AG08395 (cell line): ENCODE measurements at places on chromosomes 7 and 10.

DNA sequence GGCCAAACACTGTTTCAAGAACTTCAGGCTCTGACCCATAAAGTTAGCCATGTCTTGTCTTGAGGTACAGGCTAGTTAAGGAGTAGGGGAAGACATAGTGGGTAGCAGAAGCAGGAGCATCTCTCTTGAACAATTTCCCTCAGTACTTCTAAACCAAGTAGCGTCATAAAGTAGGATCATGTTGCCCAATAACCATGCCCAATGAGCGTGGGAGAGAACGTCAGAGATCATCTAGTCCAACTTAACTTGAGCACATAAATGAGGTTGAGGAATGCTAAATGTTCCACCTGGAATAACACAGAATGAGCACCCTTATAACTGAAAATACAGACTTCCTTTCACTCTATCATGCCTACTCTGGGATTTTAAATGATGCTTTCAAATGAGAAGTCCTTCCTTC, 134.9 kb downstream of the AOAH start:
- no peak for DNase-seq

DNA sequence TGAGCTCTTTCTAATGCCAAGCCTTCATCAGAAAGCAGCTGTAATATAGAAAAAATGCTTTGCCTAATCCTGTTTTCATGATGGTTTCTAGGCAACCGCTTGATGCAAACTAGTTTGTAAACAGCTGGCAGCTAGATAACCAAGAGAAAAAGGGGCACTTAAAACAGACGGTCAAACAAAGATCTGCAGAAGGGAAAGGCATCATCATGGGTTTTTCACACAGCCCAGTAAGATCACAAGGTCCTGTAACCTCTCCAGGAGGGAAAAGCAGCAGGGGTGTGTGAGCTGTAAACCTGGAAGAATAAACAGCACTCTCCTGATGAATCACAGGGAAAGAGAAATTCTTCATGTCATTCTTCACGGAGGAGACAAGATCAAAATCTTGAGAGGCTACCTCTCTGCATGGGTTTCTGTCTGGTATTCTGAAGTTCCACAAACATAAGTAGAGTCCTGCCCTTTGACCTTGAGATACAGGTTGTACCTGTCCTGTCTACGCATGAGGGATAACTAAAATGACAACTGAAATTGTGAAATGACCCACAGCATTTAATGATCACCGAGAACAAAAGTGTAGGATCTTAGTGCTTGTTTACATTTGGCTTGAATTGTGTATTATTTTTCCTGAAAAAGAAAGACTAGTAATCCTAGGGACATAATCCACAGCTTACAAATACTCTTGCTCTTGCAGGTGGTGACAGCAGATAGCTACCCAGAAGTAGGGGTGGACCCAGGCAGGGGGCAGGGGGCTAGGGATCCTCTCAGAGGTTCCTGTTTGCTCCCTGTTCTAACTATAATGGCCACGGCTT, 48.0 kb downstream of the CREB3L2 start:
- DNase-seq: peak; percentile 58

DNA sequence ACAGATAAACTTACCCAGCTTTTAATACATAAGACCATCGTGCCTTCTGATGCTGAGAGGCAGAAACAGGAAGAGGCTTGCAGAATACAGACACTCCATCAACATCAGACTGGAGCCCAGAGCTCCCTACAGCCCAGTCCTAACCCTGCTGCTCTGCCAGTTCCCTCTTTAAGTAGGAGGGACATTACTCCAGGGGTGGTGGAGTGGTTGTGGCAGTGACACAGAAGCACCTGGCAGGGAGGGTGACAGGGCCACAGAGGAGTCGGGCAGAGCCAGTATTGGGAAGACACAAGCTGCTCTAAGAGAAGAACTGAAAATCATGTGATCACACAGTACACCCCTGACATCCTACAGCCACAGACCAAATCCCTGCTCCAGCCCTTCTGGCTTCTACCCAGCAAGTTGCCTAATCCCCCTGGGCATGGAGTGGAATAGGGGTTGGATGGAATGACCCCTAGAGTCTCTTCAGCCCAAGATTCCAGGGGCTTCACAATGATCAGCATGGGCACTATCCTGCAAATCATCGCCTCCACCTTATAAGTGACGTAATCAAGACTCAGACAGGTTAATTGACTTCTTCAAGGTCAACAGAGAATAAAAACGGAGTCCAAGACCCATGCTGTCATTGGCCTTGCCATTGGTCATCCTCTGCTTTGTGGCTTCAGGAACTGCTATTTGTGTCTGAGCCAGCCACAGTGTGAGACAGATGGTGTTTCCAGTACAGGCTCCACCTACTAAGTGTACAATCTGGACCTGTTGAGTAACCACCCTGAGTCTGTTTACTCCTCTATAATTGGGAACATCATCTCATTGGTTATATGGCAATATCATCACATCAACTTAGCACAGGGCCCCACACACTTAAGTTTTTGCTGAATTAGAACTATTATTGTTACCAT, 61.1 kb upstream of the ZMIZ1 start:
- DNase-seq: peak; percentile 62

DNA sequence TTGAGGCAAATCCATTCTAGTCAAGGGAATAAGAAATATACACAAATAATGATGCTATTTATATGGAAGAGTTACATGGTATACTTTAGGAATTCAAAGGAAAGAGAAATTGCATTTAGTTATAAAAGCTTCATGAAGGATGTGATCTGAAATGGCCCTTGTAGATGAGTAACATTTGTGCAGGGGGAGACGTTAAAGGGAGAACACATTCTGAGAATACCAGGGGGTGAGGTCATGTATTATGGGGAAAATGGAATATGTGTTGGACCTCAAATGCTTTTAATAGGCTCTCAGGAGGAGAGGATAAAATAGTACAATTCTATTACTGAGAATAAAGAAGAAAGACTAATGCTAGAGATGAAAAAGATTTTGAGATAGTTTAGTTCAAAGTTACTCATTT, 122.5 kb upstream of the NOBOX start:
- DNase-seq: no peak

DNA sequence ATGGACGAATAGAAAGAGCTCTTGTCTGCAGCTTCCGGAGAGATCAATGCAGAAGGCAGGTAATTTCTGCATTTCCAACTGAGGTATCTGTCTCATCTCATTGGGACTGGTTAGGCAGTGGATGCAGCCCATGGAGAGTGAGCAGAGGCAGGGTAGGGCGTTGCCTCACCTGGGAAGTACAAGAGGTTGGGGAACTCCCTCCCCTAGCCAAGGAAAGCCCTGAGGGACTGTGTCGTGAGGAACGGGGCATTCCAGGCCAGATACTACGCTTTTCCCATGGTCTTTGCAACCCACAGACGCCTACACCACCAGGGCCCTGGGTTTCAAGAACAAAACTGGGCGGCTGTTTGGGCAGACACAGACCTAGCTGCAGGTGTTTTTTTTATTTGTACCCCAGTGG, 186.3 kb downstream of the ETV1 start:
- DNase-seq: no peak

DNA sequence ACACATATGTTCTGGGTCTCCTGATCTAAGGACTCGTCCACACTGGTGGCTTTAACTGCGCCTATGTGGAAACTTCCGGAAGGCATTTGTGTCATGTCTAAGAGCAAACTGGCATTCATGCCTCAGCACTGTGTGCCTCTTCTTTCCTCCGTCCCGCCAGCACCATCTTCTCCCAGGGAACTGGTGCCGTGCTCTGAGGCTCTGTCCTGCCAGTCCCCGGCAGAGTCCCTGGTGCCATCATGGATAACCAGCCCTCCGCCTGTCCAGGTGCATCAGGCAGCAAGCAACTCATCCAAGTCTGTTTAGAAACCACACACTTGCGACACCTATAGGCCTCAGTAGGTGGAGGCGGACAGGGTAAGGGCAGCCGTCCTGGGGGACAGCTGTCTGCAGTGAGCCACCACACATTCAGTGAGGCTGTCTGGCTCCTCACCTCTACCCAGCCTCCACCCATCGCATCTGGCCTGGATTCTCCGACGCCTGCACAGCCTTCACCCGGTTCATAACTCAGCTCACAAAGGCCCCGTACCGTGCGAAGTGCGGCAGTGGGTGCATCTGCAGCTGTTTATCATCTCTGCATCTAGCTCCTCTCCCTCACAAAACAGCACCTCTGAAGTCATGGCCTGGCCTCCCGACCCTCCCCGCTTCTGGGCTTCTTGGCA, 162.7 kb downstream of the DIP2C start:
- DNase-seq: no peak

DNA sequence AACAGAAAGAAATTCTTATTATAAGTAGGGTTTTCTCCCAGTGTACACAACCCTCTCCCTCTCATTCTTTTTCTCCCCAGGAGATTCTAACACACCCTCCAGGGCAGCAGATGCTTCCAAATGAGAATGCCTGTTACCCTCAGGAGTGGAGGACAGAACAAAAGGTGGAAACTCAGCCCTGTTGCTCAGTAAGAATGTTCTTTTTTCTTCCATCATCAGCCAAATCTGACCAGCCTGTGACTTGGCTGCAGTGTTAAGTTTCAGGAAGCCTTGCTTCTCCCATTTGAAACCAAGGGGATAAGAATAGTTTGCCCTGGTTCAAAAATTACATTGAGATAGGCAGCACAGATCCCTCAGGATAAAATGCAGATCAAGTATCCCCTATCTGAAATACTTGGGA, 77.5 kb upstream of the EEPD1 start:
- DNase-seq: no peak

GRCh38 chr7:18590744-18591340, 95.3 kb downstream of the HDAC9 start:
- DNase-seq: peak; percentile 64

DNA sequence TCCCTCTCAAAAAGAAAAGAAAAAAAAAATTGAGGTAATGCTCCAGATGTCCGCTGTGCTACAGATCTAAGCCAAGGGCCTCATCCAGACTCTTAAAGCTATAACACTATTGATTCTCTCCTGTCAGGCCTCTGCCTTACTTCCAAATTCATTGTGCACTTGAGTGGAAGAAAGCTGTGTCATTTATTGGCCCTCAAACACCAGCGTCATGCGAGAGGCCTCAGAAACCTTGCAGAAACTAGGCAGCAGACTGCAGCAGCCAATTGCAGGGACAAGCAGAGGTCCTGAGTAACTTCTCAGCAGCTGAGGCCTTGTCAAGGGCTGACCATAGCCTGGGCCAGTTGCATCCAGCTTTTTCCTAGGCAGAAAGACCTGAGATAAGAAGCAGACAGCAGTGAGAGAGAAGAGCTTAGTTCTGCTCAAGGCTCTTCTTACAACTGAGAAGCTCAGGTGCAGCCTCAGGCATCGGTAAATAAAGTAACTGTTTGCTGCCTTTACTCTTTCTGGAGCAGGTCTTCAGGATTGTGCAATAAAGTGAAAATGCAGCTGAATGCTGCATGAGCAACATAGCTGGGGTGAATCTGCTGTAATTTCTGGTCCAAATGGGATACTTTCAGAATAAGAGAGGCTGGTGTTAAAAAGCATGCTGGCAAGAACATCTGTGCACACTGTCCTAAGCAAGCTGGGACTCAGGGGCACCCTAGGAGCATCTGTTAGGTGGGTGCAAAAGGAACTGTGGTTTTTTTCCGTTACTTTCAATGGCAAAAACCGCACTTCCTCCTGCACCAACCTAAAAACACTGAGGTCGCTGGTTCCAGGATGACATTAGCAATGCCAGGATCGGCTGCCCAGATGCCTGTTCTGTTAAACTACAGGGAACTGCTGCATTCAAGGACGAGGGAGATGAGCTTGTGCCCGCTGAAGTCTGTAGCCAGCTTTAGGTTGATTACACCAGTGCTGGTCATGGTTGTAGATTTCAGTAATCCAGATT, 181.8 kb upstream of the PFKP start:
- no peak for DNase-seq

- no peak for DNase-seq
These were observed 1631.5 kb upstream of the LRRTM3 start for GRCh38 chr10:65294329-65294728.

DNA sequence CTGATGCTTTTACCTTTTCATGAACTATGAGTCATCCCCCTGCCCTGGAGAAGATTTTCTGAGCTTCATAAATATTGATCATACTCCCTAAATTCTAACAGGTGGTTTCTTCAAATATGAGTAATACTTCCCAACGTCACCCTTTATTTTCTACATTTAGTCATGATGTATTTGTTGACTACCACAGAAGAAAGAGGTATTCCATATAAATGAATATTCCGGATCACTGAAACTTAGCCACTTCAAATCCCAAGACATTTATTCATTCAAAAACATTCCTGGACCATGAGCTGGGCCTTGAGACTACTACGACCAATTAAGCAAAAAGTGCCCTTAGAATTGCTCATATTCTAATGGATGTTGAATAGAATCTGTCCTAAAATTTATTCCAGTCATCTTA, 395.8 kb upstream of the NPVF start:
- no peak for DNase-seq

GRCh38 chr7:135359615-135360014, 126.0 kb downstream of the STRA8 start:
- DNase-seq: no peak

DNA sequence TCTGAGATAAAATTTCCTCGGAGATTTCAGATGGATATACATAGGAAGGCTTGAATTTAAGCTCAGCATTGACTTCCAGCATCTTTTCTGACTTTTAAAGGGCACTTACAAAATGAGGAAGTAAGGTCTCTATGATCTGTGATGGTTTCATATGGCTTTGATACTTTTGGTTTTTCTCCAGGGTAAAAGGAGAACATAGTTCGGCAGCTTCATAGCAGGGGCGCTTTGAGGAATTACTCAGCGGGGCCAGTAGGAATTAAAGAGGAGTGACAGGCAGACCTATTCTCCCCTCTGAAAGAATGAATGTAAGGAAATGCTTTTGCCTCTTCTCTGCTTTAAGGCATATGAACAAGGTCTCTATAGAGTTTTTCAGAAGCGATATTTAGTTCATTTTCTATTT, 80.0 kb upstream of the PCDH15 start:
- no peak for DNase-seq

DNA sequence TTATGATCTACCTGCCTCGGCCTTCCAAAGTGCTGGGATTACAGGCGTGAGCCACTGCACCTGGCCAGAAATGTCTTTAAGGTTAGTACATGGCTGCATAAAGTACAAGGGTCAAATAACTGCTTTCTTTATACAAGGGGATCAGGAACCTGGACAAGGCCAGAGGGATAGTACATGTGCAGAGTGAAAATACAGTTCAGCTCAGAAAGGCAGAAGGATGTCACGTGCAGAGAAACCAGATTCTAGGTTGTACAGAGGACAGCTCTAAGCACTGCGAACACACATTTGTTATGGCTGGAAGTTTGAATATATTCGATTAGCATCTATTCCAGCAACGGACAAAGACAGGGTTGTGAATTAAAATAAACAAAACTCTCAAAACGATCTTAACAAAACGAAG, 6.0 kb upstream of the RSBN1L start:
- DNase-seq: no peak

GRCh38 chr7:130758429-130759056, 24.5 kb upstream of the KLF14 start:
- peak; percentile 59 for DNase-seq

DNA sequence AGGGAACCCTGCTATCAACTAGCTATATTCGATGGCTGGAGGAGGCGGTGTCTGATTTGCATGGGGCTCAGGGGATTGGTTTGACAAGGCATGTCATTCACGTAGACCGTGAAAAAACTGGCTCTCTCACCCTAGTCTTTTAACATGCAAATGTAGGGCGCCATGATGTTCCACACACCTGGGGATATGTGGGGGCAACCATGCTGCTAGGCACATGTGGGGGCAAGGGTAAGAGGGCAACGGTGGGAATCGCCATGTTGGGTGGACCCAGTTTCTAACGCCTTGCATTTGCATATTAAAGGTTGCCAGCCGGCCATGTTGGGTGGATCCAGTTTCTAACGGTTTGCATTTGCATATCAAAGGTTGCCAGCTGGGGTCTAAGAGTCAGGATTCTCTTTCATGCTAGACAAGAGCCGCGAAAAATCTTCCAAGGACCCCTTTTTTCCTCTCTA, 419.2 kb upstream of the NFE2L3 start:
- no peak for DNase-seq

GRCh38 chr10:86411281-86411841, 44.8 kb upstream of the GRID1 start:
- peak; percentile 72 for DNase-seq
